ENCODE measurements at places on chromosomes 4 and X.

DNA sequence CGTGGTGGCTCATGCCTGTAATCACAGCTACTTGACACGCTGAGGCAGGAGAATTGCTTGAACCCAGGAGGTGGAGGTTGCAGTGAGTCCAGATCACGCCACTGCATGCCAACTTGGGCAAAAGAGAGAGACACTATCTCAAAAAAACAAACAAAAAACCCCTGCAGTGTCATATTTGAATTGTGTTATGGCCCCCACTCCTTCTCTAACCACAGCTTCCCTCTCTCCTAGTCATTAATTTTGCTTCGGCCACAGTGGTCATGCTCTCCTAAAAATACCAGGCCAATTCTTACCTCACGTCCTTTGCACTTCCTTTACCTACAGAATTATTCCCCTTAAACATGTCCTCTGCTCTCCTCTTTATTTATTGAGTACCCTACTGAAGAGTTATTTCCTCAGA is 206.1 kb downstream of the PPP3CA start:
- DNase-seq = no peak

DNA sequence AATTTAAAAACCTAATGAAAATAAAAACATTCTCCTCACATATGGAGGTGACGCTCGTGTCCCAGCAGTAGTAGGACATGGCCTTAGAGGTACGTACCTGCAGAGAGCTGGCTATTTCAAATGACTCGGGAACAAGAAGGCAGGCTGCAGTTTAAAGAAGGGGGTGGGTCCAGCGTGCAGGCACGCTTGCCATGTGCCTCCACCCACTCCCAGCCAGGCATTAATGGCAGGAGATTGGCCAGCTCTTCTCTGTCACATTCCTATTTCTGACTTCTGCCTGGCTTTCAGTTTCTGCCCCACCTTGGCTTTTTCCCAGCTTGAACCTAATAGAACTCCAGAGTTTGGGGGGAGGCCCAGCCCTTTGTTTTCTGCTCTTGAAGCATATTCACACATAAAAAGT is 17.2 kb downstream of the PDHA1 start:
- DNase-seq = peak; percentile 31

GRCh38 chr4:12118651-12119213 is 690.0 kb upstream of the HS3ST1 start:
- DNase-seq = no peak

DNA sequence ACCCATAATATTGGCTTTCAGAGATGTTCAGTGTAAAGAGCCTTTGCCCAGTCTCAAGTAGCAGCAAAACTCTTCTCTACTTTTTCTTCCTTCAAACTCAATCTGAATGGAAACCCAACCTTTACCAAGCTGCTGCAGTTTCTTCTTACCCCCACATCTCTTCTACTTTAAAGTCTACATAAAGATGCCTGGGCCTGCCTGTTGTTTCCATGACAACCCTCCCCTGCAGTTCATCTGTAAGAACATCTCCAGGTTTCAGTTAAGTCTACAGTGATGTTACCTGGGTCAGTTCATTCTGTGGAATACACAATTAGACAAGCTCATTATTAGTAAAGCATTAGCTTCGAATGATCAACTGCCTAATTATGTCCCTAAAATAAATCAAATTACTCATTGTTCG is 81.4 kb downstream of the SPANXN3 start:
- no peak for DNase-seq

- DNase-seq = no peak
Measured at GRCh38 chr4:180028682-180029081, 2214.5 kb upstream of the TENM3 start.

GRCh38 chrX:48715072-48715471 is 18.5 kb downstream of the SUV39H1 start:
- no peak for DNase-seq

DNA sequence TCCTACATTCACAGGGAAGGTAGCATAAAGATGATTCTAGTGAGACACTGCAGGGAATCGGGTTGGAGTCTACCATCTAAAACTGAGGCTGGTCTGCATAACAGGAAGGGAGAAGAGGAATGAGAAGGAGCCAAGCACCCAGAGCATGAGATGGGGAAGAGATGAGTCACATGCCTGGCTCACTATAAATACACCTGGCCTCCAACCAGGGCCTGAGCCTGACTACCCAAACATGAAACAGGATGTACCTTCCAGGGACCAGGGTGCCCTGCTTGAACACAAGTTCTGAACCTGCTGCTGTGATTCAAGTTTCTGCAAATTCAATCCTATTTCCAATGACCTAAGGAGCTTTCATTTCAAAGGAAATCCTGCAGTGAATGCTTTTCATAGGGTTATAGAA is 24.9 kb downstream of the CD99L2 start:
- peak; percentile 45 for DNase-seq

DNA sequence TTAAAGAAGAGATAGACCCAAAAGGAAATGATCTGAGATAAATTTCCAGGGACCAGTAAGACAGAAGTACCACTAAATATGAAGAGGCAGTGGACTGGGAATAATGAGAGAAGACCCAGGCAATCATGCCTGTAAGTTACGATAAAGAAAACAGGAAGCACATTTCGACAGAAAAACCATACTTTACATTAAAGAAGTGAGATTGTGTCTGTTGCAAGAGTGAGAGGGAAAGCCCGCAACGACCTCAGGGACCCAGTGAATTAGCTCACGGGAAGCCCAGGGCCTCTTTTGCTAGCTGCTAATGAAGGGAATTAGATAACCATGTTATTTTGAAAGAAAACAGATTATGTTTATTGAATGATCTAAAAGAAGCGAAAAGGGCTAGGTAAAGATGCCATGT is 28.9 kb upstream of the ACSL1 start:
- DNase-seq = no peak

- DNase-seq = no peak
Measured at GRCh38 chr4:39051492-39051891, 10.5 kb upstream of the KLHL5 start.

GRCh38 chr4:44674471-44674870 is 3.7 kb upstream of the GUF1 start:
- no peak for DNase-seq

- no peak for DNase-seq
Measured at GRCh38 chr4:2007804-2008670, 737 bp downstream of the NELFA start.

- no peak for DNase-seq
Measured at GRCh38 chr4:41141900-41142299, 72.4 kb downstream of the APBB2 start.

DNA sequence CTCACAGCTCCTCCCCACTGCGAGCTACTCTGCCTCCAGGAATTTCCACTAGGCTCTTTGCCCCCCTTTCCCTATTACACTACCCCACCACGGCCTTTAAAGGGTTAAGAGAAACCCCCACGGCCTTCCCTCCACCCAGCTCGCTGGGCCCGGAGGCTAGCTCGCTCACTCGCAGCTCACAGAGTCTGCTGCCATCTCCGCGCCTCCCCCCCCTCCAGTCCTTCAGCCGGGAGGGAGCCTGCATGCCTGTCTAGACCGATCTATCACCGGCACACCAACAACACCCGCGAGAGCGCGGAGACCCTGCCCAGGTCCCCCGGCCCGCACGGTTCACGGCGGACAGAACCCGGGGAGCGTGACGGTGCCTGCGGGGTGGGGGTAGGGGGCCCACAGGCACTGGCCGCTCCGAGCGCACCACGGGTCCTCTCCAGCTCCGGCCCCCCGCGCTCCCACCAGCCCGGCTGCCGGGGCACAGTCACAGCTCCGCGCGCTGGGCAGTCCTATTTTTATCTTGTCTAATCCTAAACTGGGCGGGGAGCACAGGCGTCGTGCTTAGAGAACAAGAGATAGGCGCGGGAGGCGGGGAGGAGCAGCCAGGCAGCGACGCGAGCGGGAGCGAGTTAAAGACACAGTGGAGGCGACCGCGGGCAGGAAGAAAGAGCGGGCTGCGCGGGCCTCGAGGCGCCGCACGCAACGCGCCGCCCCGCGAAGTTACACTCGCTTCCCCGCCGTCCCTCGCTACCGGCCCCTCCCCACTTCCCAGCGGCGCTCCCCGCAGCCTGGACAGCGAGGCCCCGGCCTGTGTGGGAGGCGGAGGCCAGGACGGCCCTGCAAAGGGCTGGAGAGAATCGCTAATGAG is 3.5 kb downstream of the BCOR start:
- peak; percentile 81 for DNase-seq

DNA sequence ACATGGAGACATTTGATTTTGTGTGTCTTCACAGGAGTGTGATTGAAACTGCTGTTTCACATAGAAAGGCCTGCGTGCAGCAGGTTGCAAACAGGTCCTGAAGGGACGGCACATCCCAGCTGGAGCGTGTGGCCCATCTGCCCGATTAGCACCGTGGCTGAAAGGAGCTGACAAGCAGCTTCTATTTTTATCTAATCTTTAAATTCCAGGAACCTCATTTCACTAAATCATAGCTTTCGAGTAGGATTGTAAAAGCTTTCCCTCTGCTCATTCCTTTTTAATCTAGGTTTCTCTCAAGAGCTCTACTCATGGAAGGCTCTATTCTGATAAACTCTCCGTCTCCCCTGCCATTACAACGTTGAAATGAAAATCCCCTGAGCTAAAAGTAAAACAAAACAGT is 106.8 kb downstream of the FSTL5 start:
- peak; percentile 23 for DNase-seq

- peak; percentile 36 for DNase-seq
Measured at GRCh38 chrX:70476934-70477733, 32.5 kb downstream of the DLG3 start.

GRCh38 chr4:184462724-184463123 is 11.6 kb downstream of the IRF2 start:
- no peak for DNase-seq

GRCh38 chrX:15816886-15817285 is 26.6 kb downstream of the ZRSR2 start:
- DNase-seq = no peak

DNA sequence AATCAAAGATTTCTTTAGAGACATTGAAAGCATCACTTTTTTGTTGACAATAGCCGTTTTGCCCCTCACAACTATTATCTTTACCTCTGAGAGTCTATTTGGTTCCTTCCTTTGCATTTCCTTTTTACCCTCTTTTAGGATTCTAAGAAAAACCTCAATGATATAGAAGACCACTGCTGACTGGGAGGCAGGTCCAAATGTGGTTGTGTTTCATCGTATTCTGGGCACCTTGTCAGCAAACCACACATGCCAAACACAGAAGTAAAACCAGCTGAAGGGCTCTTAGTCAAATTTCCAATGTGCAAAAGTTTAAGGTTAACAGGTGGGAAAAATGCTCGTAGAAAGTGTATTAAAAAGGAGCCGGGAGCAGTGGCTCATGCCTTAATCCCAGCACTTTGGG is 5.1 kb upstream of the PRMT9 start:
- no peak for DNase-seq

GRCh38 chrX:17078031-17078720 is 131.7 kb downstream of the REPS2 start:
- no peak for DNase-seq

DNA sequence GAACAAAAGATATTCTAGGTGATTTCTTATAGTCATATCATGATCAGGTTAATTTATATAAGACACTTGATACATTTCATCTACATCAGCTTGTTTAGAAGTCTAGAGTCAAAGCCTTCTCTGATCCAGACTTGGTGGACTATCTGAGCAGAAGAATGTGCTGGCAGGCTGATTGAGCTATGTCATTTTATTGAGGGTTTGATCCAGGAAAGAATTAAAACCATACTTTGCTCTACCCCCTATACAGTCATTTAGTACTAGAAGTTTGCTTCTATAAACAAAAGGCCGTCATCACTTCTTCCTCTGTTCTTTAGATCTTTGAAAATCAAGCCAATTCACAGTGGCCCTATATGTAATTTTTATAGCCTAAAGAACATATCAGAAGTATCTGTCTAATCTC is 173.1 kb upstream of the PITX2 start:
- no peak for DNase-seq

GRCh38 chr4:173440888-173441287 is 42.0 kb upstream of the SCRG1 start:
- DNase-seq = no peak

DNA sequence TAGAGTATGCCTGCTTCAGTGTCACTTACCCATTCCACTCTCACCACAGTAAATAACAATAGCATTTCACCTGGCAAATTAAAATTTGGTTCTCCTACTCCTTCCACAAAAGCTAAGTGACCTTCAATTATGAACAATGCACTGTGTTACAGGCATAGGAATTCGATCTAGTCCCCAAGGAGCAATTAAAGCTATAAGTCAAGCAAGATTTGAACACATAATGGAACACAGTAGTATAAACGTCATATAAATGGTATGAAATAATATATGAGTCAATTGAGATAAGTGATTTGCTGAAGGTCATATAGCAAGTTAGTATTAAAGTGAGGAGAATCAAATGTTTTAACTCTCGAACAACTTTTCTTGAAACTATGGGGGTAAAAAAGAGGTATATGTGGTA is 65.8 kb downstream of the ARAP2 start:
- no peak for DNase-seq

- DNase-seq = no peak
Measured at GRCh38 chr4:122140834-122141233, 11.3 kb upstream of the BLTP1 start.

- no peak for DNase-seq
Measured at GRCh38 chrX:54930291-54931049, 9.8 kb downstream of the TRO start.

- peak; percentile 26 for DNase-seq
Measured at GRCh38 chr4:26557164-26557563, 26.7 kb upstream of the TBC1D19 start.

GRCh38 chrX:57901466-57901865 is 8.8 kb downstream of the ZXDA start:
- DNase-seq = no peak

- DNase-seq = no peak
Measured at GRCh38 chr4:69881173-69881773, 21.3 kb upstream of the SULT1E1 start.

DNA sequence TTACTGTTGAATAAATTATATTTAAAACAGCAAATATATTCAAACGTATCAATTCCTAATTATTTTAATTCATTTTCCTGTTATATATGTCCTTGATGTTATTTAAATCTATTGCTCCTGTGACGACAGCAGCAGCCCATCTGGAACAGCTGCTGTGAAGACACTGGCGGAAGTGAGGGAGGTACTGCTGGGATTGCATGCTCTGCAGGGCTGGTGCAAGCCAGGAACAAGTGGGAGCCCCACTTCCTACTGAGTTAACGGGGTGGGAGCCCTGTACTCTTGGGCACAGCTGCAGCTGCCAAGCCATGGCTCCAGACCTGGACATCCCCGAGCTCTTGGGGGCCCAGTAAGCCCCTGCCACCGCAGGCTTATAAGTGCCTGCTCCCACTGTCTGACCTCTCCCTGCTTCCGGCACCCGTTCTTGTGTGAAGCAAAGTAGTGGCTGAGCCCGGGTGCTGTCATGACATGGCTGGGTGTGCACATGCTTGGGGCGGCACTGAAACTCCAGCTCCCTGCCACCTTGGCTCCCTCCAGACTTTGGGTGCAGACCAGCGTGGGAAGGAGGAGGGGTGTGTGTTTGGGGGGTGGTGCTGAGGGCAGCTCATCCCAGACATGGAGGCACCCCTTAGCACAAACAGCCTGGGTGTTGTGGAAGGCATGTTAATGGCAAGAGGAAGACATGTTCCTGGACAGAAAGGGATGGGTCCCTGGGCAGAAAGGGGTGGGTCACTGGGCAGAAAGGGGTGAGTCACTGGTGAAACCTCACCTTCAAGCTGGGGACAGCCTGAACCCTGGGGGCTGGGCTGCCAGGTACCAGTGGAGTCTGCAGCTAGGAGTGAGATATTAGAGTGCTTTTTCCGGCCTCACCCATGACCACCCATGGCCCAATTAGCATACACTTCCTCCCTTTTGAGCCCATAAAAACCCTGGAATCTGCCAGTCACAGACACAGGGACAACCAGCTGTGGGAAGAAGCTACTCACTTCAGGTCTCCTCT is 1981.3 kb upstream of the IGFBP7 start:
- DNase-seq = no peak
